ENCODE measurements at places on chromosomes 2 and 18. TPM values are rescaled to one million over a fixed set of nuclear protein-coding genes. Genes with fewer than 3 reads are reported as not detected.
A peak's percentile ranks its signal among the peaks of the same experiment; 100 is the strongest.

The GALNT14 gene
- 3.0 TPM for polyA plus RNA-seq

DNA sequence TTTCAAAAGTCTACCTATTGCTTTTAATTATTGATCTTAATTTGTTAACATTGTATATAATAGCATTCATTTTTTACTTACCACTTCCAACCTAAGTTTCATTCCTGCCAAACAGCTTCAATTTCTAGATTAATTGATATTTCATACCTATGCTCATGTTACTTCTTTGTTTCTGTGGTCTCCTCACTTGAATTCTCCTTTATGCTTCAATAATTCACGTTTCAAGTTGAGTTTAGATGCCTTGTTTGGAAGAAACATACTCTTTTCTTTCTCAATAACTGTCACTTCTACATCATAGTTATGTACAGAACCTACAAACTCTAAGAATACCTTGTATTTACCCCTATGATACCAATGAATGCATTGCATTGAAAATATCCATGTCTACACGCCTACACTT, 862.2 kb upstream of the LRATD1 start:
- no peak for DNase-seq

- no peak for DNase-seq
Measured at GRCh38 chr18:43882358-43883055, 605.2 kb upstream of the SYT4 start.

DNA sequence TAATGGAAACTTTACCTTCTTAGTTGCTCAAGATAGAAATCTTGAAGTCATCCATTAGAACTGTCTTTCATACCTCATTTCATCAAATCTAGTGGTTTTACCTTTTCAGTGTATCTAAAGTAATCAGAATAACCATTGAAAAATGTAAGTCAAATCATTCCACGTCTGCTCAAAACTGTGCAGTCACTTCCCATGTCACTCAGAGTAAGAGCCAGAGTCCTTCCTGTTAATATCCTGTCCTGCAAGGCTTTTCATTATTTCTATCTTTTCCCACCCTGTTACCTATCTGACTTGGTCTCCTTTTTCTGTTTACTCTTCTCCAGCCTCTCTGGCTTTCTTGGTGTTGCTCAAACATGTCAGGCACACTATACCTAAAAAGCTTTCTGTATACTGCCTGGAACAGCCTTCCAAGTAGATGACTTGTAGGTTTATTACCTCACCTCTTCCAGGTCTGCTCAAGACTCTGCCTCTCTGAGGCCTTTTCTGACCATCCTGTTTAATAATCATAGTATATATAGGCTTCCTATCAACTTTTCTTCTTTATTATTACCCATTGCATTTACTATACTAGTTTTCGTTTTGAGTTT, 3.4 kb downstream of the C2orf69 start:
- DNase-seq, result no peak

DNA sequence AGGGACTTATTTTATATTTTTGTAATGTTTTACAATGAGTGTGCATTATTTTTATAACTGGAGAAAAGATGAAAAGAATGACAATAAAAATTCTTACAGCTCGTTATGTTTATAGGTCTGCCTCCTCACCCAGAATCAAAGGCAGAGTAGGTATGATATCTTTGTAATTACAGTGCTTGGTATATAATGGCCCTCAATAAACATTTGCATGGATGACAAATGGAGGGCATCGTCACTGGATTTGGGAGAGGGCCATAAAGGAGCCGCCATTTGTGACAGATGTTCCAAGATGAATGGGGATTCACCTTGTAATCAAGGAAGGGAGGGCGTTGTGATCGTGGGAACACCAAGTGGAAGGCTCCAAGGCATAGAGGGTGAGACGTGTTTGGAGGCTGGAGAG, 22.6 kb upstream of the GIGYF2 start:
- no peak for DNase-seq

The TMEM247 gene
- not detected for polyA plus RNA-seq

The ANO7 gene
- polyA plus RNA-seq, result 1.1 TPM

The ANKRD30BL gene
- not detected for polyA plus RNA-seq

The POU3F3 gene
- polyA plus RNA-seq, result 0.57 TPM

GRCh38 chr2:196801674-196802261, 2.3 kb upstream of the GTF3C3 start:
- DNase-seq, result peak; percentile 65

GRCh38 chr2:25548601-25549000, 124.8 kb downstream of the DTNB start:
- no peak for DNase-seq

The CABYR gene
- polyA plus RNA-seq, result 2.2 TPM

DNA sequence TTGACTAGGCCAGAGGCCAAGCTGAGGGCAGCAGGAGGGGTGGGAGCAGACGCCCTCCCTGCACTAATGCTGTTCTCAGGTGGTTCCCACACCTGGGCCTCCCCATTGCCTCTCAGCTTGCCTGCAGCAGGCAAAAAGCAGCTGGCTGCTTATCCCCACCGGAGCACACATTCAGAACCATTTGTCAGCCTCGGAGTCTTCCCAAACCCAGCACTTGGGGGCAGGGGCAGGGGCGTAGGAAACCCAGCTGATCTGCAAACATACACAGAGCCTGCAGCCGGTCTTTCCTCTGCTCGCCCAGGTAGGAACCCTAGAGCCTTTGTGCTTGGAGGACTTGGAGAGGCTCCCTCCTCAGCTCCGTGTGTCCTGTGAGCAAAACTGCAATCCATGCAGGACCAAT, 249.8 kb downstream of the CYP26B1 start:
- DNase-seq, result no peak

The NDC80 gene
- not detected for polyA plus RNA-seq

The FEV gene
- polyA plus RNA-seq, result 0.12 TPM

DNA sequence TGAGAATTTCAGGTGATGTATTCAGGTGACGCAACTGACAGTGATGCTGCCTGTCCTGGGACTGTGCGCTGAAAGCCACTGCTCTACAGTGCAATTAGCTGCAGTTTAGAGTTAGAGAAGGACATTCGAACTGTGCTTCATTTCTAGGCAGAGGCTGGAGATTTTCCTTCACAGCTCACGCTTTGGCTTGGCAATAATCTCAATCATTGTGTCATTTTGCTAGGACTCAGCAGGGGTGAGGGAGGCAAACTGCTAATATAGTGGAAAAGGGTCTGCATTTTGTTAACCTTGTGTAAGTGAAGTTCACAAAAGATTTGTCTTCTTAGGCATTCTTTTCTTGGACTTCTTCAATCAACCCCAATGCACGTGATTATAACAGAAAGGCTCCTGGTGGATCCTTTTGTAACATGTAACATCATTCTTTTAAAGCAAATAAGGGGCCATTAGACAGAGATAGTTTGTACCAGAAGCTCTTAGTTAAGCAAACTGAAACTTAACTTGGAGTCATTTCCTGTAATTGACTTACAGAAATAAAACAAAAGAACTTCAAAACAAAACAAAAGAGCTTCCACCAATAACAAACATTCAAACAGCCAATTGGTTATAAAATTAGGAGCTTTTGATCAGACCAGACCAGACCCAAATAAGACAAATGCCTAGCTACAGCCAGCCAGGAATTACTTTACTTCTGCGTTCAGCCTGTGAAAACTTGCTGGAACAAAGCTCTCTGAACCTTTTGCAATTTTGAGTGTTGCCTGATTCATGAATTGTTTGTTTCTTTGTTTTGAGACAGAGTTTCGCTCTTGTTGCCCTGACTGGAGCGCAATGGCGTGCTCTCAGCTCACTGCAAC, 1376.3 kb upstream of the CELF4 start:
- no peak for DNase-seq

The CACNB4 gene
- 5.7 TPM for polyA plus RNA-seq

The MRO gene
- polyA plus RNA-seq, result 0.25 TPM

DNA sequence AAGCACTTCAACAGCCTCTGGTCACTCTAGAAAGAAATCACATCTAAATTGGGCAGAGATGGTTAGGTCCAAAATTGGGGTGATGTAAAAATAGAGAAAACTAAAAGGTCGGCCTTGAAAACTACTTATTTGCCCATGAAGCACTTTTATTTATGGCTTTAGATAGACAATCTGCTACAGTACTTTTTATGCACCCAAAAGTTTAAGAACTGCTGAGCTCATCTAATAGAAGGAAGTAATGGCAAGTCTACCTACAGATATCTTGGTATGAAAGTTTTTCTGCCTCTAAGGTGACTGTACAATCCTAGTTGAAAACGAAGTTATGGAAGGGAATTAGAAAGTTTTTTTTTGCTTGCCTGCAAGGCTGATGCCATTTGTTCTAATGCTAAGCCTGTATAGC, 46.2 kb downstream of the SPHKAP start:
- DNase-seq, result no peak

The LHCGR gene
- polyA plus RNA-seq, result 0.22 TPM

GRCh38 chr2:189393440-189394111, 47.7 kb upstream of the WDR75 start:
- peak; percentile 62 for DNase-seq

DNA sequence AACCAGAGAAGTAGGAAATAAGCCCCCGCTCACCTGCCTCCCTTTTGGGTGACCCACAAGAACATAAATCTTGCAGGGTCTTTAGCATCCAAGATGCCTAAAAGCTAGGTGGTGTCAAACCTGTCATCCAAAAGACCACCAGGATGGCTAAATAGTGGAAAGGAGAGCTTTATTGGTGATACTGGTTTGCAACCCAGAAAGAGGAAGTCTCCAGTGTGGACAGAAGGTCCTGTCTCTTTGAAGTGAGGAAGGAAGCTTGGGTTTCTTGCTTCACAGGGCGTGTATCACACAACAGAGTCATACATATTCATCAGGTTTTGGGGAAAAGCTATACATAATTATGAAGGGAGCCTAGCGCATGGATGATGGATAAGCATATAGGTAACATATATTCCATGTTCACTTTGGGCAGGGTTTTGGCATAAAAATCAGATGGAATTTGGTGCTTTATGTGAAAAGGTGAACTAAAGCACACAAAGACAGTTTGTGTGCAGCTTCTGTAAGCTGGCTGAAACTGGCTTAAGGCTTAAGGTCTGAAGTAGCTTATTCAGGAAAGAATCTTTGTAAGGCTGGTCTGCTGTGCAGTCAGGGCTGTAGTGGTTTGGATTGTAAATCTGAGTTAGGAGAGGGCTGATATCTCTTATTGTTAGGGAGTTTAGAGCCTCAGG, 102.2 kb upstream of the MSH2 start:
- DNase-seq, result no peak

- peak; percentile 55 for DNase-seq
Measured at GRCh38 chr2:69576880-69577279, 66.7 kb downstream of the AAK1 start.

DNA sequence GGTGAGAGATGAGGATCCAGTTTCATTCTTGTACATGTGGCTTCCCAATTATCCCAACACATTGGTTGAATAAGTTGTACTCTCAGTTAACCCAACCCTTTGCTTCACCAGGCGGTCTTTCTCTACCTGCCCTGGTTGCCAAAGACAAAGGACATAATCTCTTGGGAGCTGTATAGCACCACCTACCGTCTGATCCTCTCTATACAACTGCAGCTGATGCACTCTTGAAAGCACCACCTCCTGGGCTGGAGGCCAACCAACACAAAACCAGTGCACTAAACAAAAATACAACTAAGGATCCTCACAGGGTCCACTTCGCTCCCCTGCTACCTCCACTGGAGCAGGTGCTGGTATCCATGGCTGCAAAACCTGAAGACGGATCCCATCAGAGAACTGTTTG, 473.6 kb upstream of the NRXN1 start:
- DNase-seq, result no peak

The CNDP1 gene
- 0.40 TPM for polyA plus RNA-seq

- peak; percentile 15 for DNase-seq
Measured at GRCh38 chr2:220215785-220216184, 588.4 kb downstream of the SLC4A3 start.

The LYPD6 gene
- polyA plus RNA-seq, result 9.5 TPM

GRCh38 chr2:240465765-240466578, 30.5 kb downstream of the GPC1 start:
- no peak for DNase-seq

The PLEK gene
- polyA plus RNA-seq, result 4.1 TPM

Data from muscle of arm (tissue), 14 donors.